ENCODE measurements at places on chromosomes 13 and 19.
A peak's percentile ranks its signal among the peaks of the same experiment; 100 is the strongest.

- no peaks in the 10 kb centered on the region for H3K4me1 ChIP-seq
- H3K27ac ChIP-seq, result no peak overlapping the region
- peaks cover 15% of the 10 kb centered on the region for H3K27me3 ChIP-seq
Measured at GRCh38 chr13:45623516-45624090, 8.1 kb upstream of the ERICH6B start.

DNA sequence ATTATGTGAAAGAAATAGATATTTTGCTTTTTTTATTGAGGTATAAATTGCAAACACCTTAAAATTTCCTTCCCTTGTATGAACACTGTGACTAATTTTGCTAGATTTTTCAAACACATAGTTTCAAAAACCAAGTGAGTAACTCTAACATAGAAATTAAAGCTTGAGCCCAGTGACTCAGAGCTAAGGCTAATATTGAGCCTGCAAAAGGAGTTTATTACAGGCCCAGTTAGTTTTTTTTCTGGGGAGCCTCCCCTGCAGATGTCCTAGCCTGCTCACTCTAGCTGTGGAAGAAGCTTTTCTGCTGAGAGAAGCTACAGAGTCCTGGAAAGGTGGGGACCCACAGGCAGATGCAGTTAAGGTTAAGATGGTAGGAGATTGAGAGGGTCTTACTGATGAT is 3.4 kb downstream of the ZNF430 start:
- no peaks in the 10 kb centered on the region for H3K27me3 ChIP-seq
- peaks cover 3% of the 10 kb centered on the region for H3K36me3 ChIP-seq
- peaks cover 14% of the 10 kb centered on the region for H3K4me1 ChIP-seq

DNA sequence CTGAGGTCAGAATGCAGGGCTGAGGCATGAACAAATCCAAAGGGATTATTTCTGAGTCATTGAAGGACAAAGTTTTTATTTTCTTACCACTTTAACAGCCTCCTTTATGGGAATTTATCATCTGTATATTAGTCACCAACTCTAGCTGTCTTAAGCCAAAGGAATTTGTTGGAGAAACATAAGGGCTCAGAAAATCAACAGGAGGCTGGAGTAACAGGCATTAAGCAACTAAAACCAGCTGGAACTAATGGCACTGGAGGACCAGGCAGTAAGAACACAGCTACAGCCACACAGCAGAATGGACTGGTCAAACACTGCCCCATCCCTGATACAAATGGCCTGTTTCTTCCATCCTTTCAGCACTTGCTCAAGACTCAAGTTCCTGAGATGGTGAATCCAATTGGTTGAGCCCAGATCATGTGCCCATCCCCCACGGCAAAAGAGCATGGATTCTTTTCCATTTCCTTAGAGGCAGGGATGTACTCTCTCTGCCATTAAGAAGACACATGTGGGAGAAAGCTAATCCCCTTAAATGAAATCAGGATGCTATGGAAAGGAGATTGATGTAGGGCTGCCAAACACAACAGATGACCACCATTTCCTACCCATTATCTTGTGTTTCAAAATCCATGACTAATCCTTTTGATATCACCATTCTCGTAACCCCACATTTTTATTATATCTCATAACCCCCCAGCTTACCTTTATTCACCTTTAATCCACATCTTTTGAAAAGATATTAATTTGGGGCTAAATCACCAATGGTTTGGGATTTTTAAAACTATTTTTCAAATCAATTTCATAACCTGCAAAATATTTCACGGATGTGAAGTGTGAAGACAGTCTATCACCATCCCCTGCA is 157.0 kb upstream of the FNDC3A start:
- H3K27ac ChIP-seq, result peak overlapping the region; percentile 85
- DNase-seq, result peak; percentile 96
- H3K36me3 ChIP-seq, result no peaks in the 10 kb centered on the region
- H3K4me3 ChIP-seq, result no peak overlapping the region

DNA sequence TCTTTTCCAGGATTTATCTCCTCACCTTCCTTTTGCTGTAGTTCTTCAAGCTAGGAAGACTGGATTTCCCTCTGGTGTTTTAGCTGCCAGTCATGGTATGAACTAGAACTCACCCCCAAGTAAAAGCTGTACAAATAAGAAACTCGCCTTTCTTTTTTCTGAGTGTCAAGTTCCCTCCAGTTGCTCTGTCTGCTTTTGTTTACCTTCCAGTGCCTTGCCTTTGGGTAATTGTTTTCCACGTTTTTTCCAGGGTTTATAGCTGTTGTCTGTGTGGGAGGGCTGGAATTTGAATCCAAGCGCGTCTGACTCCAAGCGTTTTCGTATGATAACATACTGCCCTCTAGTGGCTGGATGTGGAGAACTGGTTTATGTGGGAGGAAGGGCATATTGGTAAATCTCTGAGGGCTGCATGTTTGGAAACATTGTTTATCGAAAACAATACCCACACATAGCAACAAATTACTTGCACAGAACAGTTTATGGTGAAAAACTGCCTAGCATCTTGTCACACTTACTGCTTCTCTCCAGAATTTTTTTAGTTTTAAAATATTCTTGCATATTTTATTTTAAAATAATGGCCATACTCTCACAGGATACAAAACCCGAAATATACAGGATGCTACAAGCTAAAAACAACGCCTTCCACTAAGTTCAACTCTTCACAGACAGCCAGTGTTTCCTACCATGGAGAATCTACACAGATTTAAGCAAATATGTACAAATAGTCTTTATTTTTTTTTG is 19.2 kb downstream of the RCN3 start:
- H3K4me3 ChIP-seq, result no peak overlapping the region
- peaks cover 4% of the 10 kb centered on the region for H3K4me1 ChIP-seq
- H3K36me3 ChIP-seq, result peaks cover 6% of the 10 kb centered on the region
- H3K27me3 ChIP-seq, result no peaks in the 10 kb centered on the region
- no peak overlapping the region for H3K27ac ChIP-seq

- no peak overlapping the region for H3K27ac ChIP-seq
- peaks cover 30% of the 10 kb centered on the region for H3K27me3 ChIP-seq
- H3K4me1 ChIP-seq, result peaks cover 4% of the 10 kb centered on the region
Measured at GRCh38 chr19:35140962-35141836, 1.9 kb upstream of the FXYD7 start.

DNA sequence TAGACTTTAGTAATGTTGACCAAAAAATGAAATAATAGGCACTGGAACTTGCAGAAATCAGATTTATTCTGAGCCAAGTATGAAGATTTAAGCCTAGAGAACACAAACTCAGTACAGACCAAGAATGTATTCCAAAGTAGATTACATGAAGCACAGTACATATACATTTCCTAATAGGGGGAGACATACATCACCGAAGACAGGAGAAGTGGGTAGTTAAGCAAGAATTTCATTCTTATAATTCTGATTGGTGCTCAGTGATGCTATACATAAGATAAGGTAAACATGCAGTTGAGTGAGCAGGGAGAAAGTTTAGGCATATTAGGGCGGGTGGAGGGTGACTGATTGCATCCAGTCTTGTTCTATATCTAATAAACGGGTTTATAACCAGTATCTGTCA is 2218.8 kb downstream of the PCDH9 start:
- no peak overlapping the region for H3K4me3 ChIP-seq
- no peaks in the 10 kb centered on the region for H3K36me3 ChIP-seq
- H3K4me1 ChIP-seq, result no peaks in the 10 kb centered on the region
- no peak for DNase-seq

- H3K4me3 ChIP-seq, result peak overlapping the region; percentile 62
- H3K27ac ChIP-seq, result peak overlapping the region; percentile 59
- H3K36me3 ChIP-seq, result no peaks in the 10 kb centered on the region
- H3K27me3 ChIP-seq, result no peaks in the 10 kb centered on the region
- peak; percentile 99 for DNase-seq
- peaks cover 13% of the 10 kb centered on the region for H3K4me1 ChIP-seq
Measured at GRCh38 chr19:2462635-2463421, 6.1 kb upstream of the LMNB2 start.

- H3K27ac ChIP-seq, result no peak overlapping the region
- DNase-seq, result no peak
- H3K36me3 ChIP-seq, result no peaks in the 10 kb centered on the region
- no peak overlapping the region for H3K4me3 ChIP-seq
- peaks cover 8% of the 10 kb centered on the region for H3K4me1 ChIP-seq
Measured at GRCh38 chr13:44292545-44292944, 81.1 kb upstream of the SERP2 start.

DNA sequence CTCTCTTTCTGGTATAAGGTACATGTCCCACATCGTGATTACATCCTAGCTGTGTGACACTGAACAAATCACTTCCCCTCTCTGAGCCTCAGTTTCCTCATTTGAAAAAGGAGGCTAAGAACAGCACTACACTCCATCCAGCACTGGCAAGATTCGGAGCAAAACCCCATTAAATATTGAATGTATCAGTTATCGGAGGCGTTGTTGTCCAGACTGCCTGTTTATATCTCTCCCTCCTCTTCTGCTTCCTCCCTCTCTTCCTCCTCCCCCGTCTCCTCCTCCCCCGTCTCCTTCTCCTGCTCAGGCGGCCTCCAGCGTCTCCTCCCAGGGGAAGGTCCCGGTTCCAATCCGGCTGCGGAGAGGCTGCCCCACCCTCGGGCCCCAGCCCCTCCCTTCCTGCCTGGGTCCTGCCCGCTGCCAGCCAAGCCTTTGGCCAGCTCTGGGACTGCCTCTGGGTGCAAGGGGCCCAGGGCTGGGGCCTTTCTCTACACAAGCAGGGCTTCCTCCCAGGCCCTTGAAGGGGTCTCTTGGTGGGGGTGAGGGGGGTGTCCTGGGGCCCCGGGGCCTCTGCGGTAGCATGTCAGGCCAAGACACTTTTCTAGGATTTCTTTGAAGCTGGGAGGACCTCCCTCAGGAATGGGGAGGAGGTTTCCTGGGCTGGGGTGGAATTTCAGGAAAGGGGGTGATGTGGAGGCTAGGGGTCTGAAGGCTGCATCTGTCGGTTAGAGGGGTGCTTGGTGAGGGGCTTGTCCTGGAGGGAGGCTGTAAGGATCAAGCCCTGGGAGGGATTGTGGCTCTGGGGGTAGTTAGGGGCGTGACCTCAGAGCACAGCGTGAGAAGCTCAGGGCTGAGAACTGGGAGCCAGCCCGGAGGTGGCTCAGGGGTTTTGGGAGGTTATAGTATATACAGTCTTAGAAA is 1.9 kb downstream of the RRAS start:
- peaks cover 31% of the 10 kb centered on the region for H3K4me1 ChIP-seq
- no peaks in the 10 kb centered on the region for H3K27me3 ChIP-seq
- H3K36me3 ChIP-seq, result no peaks in the 10 kb centered on the region
- peak overlapping the region; percentile 40 for H3K27ac ChIP-seq

DNA sequence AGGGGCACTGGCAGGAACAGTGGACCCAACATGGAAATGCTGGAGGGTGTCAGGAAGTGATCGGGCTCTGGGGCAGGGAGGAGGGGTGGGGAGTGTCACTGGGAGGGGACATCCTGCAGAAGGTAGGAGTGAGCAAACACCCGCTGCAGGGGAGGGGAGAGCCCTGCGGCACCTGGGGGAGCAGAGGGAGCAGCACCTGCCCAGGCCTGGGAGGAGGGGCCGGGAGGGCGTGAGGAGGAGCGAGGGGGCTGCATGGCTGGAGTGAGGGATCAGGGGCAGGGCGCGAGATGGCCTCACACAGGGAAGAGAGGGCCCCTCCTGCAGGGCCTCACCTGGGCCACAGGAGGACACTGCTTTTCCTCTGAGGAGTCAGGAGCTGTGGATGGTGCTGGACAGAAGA is 4.1 kb downstream of the KLK2 start:
- H3K27me3 ChIP-seq, result no peaks in the 10 kb centered on the region
- H3K27ac ChIP-seq, result no peak overlapping the region
- no peak for DNase-seq

DNA sequence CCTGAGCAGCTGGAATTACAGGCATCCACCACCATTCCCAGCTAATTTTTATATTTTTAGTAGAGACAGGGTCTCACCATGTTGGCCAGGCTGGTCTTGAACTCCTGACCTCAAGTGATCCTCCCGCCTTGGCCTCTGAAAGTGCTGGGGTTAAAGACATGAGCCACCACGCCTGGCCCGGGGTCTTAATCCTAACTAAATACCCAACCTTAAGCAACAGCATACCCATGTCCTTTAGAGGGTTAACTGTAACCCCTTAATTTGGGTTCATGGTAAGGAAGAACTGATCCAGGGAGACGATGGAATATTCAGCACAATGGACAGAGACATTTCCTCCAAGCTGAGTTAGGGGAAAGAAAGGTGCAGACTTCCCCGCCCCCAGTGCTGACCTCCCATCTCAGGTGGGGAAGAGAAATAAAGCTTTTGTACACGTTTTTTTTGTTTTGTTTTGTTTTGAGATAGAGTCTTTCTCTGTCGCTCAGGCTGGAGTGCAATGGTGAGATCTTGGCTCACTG is 8.7 kb upstream of the GALP start:
- no peak overlapping the region for H3K4me3 ChIP-seq
- DNase-seq, result no peak
- no peak overlapping the region for H3K27ac ChIP-seq

- H3K4me3 ChIP-seq, result no peak overlapping the region
- DNase-seq, result no peak
Measured at GRCh38 chr13:26968431-26969341, 202.9 kb downstream of the USP12 start.

- no peak overlapping the region for H3K27ac ChIP-seq
- no peak for DNase-seq
- H3K36me3 ChIP-seq, result peaks cover 37% of the 10 kb centered on the region
- no peaks in the 10 kb centered on the region for H3K27me3 ChIP-seq
Measured at GRCh38 chr13:72792640-72793039, 10.7 kb downstream of the PIBF1 start.

DNA sequence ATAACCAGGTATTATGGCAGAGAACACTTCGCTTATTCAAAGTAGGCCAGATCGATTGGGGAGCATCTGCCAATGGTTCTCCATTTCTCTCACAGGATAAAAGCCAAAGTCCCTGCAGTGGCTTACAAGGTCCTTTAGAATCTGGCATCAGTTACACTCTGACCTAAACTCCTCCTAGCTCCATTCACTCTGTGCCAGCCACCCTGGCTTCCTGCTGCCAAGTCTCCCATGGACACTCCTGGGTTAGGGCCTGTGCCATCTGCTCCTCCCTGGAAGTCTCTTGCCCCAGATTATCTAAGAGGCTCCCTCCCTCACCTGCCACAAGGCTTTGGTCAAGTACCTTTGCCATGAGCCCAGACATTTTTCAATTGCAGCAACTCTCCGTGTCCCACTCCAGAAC is 649.2 kb downstream of the DACH1 start:
- no peak overlapping the region for H3K4me3 ChIP-seq
- no peaks in the 10 kb centered on the region for H3K4me1 ChIP-seq
- H3K27me3 ChIP-seq, result no peaks in the 10 kb centered on the region
- H3K36me3 ChIP-seq, result no peaks in the 10 kb centered on the region
- no peak for DNase-seq

- peaks cover 9% of the 10 kb centered on the region for H3K36me3 ChIP-seq
- no peak for DNase-seq
- no peak overlapping the region for H3K4me3 ChIP-seq
- no peaks in the 10 kb centered on the region for H3K27me3 ChIP-seq
- no peaks in the 10 kb centered on the region for H3K4me1 ChIP-seq
Measured at GRCh38 chr13:95707442-95708390, 30.8 kb downstream of the DNAJC3 start.
